Right lung (tissue), 10 donors: ENCODE measurements at places on chromosomes 12 and 14.

- no peak for DNase-seq
These were observed 90.9 kb upstream of the PLXNC1 start for GRCh38 chr12:94057262-94058151.

- DNase-seq = no peak
These were observed 636.6 kb downstream of the MED13L start for GRCh38 chr12:115640929-115641328.

- no peak for DNase-seq
These were observed 53.7 kb downstream of the PLEKHA5 start for GRCh38 chr12:19183121-19183838.

GRCh38 chr12:107468182-107468581, 217.4 kb upstream of the PWP1 start:
- no peak for DNase-seq

DNA sequence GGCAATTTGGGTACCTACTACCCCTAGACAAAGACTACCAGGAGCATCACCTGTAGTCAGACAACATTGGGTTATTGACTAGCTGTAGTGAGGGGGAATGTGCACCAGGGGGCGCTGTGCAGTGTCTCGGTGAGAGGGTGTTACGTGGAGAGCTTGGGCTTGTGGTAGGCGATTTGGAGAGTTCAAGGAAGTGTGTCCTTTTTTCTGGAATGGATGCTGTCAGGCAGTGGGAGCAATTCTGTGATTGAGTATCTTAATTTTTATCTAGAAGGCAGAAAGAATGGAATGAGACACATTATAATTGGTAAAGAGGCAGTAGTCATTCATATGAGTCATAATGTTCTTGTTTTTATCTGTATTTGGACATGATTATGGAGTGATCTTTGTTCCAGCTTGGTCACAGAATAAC, 187.7 kb downstream of the GALC start:
- no peak for DNase-seq

- no peak for DNase-seq
These were observed 247.7 kb downstream of the ATP23 start for GRCh38 chr12:58189030-58189429.

- no peak for DNase-seq
These were observed at the start of gene ESRRB for GRCh38 chr14:76375947-76376404. Gene ESRRB, plus strand, starts transcription at chr14:76376137. Its CDS starts 265 bp downstream, at chr14:76376402.

GRCh38 chr14:90573385-90574105, 176.7 kb downstream of the CALM1 start:
- no peak for DNase-seq

DNA sequence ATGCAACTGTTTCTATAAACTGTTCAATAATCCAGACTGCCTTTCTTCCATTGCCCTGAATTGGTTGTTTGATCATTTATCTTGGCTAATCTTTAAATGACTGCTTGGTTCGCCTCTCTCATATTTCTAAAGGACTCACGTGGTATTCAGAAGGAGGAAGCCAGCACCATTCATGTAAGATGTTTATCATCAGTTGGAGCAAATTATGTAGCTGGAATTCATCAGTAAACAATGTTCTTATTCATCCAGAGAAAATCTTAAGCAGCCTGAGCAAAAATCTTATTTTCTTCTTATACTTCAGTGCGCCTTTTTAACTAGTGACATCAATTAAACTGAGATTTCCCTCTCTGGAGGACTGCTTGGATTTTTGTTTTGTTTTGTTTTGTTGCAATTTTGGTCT, 538.7 kb upstream of the TMEM132C start:
- no peak for DNase-seq

DNA sequence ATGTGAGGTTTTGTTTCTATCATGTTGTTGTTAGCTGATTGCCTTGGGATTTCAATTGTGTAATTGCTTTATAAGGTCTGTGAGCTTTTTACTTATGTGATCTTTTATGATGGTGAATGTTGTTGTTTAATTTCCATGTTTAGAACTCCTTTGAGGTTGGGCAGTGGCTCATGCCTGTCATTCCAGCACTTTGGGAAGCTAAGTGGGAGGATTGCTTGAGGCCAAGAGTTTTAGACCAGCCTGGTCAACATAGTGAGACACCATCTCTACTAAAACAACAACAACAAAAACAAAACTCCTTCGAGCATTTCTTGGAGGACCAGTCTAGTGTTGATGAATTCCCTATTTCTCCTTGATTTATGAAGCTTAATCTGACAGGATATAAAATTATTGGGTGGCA, 102.1 kb upstream of the PMCH start:
- DNase-seq = no peak

GRCh38 chr12:71415336-71416231, 24.0 kb upstream of the LGR5 start:
- peak; percentile 48 for DNase-seq

- no peak for DNase-seq
These were observed 71.1 kb downstream of the AVPR1A start for GRCh38 chr12:63079791-63080502.

DNA sequence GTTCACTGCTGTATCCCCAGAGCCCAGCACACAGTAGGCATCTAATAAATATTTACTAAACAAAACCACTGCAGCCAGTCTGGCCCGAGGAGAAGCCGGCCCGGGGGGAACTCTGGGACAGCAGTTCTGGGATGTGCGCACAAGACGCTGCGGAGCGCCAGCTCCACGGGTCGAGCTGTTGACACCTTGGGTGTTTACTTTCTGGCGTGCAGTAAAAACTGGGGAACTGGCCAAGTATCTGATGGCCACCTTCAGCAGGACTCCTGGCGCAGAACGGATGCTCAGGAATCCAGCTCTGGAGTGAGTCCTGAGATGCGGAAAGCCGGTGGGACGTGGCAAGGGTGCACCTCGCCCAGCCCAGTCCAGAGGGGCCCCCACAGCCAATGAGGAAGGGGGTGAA, 65.6 kb downstream of the NCOR2 start:
- no peak for DNase-seq
